WERI-Rb-1 (cell line): ENCODE measurements at places on chromosomes 2 and 18.

- DNase-seq: peak; percentile 42
These were observed 31.8 kb upstream of the INPP4A start for GRCh38 chr2:98412751-98413458.

GRCh38 chr2:63654959-63655358 is 66.2 kb downstream of the MDH1 start:
- no peak for DNase-seq

DNA sequence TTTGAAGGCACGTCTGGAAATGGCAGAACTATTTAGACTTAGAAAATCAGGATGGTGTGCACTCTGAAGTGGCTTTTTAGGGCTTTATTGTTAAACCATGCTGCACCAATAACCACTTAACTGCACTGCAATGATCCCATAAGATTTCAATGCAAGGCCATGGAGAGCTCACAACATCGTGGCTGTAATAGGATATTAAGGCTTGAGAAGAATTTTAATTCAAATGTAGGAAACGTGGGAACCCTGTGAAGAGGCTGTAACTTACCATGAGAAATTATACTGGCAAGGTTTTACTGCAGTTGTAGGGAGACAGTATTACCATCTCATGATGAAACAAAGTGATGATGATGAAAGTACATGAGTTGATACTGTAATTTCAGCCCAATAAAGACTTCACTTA is 242.5 kb downstream of the AFF3 start:
- DNase-seq: no peak

DNA sequence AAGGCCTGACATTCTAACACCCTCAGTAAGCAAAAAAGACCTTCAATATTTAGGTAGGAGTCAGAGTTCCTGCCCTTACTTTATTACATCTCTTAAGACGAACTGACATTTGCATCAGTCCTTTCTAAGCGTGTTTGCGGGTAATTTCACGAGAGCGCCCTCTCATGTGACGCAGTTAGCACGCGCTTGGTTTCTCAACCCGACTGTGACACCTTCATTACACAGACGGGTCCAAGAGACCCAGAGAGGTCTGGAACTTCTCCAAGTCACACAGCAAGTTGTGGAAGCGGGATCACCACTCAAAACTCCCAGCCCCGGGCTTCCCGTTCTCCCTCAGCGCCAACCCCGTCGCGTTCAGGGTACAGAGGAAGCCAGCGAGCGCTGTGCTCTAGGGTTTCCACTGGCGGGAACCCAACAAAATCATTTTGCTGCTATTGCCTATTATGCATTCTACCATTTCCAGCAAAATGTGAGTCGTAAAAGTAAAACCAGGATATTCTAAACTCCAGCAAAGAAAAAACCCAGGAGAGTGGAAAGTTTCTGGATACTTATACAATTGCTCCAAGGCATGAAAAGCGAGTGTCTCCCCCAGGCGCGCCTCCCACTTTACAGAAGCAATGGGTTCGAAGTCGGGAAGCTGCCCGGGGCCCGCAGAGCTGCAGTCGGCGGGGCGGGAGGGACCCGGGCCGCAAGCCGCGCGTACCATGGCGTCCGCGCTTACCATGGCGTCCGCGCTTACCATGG is 601 bp downstream of the ENOSF1 start:
- peak; percentile 64 for DNase-seq

DNA sequence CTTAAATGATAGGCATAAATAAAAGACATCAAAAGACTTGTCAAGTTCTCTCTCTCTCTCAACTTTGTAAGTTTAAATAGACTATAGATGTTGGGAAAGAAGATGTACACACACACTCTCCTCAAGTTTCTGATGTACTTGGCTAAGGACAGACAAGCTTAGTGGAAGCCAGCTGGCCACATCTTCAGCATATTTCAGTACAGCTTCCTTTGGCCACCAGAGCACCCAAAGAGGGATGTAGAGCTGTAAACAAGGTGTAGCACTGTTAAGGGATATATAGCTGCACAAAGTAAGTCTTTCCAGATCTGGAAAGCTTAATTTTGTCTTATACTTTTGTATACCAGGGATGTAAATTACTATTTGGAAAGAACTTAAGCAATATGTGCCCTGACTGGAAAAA is 64.3 kb upstream of the MSTN start:
- DNase-seq: no peak

DNA sequence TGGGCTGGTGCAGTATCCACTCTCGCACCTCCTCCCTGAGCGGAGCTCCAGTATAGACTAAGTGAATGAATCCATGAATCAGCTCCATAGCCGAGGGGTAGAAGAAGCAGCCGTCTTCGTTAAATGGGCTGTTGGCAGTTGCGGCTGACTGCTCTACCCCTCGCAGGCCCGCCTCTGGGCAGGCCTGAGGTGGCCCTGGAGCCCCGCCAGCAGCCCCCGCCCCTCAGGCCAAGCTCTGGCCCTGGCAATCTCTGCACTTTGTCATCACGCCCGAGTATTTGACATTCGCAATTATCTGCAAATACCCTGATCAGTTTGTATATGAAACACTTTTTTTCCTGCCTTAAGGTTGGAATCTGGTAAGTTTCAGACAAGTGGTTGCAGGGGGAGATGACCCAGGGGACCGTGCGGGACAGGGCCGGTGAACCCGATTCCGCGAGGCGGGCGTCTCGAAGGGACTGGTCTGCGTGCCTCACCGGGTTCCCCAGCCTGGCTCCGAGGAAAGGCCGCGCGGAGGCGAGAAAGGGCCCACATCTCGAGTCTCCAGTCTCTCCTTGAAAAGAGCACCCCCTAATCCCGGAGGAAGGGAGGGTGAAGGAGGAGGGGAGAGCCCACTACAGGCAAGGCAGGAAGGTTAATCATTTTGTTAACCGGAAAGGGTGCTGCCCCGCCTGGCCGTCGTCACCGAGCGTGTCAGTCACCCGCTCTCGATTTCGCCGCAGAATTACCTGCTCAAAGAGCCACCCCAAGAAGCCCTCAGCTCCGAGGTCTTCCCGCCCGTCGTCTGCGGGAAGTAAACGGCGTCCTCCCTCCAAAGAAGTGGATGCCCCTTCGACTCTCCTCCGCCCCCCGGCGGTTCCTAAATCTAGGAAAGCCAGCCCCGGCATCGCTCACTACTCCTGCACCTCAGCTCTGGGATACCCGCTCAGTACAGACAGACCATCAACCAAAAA is 11.1 kb upstream of the SATB2 start:
- DNase-seq: no peak

DNA sequence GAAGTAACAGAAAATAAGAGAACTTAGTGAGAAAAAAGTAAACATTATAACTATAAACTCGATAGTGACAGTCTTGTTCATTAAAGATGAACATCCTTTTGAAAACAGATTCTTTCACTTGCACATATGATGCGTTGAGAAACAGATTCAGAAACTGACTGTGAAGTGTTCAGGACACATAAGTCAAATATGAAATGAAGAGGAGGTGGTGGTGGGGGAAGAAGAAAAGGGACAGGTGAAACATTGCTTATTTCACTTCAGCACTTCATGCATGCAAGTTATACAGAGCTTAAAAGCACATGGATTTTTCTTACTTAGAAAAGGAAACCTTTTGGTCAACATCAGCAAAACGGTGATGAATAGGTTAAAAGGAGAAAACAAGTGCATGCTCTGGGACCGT is 42.5 kb downstream of the STAT4 start:
- no peak for DNase-seq

DNA sequence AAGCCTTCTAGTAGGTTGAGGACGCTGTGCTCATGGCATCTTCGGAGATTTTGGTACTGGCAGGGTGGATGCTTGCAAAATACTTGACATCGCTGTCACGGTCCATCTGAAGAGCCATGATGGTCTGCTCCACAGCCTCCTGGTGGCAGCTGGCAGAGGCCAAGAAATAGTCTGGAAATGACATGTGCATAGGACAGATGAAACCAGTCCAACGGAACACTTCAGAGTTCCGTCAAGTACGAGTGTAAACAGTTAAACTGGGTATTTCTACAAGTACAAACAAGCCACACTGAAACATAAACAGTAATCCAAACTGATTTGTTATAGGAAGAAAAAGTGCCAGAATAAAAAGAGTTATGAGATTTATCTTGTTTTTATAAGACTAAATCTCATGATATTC is 66.6 kb downstream of the PPP4R1 start:
- DNase-seq: no peak

- no peak for DNase-seq
These were observed 23.5 kb upstream of the ANXA4 start for GRCh38 chr2:69718338-69718965.
